ENCODE measurements at places on chromosomes 2 and 18. TPM values are rescaled to one million over a fixed set of nuclear protein-coding genes. Genes with fewer than 3 reads are reported as not detected.

DNA sequence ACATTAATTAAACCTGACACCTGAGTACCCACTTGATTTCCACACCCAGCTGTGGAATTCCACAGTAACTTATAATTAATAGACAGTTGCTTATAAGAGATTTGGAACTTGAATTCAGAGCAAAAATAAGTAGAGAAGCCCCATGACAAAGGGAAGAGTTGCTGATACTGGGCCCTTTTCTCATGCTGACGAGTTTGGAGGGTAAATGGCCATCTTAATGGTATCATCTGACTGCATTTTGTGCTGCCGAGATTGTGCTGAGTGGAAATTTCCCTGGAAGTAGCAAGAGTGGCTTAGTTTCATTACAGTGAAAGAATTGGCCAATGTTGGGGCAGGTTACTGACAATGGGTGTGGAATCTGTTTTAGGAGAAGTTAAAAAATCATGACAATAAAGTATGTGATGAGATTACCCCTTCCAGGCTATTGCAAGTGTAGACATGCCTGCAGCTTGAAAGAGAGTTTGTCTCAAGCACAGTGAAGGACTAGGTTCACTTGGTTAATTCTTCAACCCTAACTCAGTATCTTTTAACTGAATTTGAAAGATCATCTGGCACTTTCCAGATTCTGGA, 49.9 kb downstream of the VSNL1 start:
- H3K36me3 ChIP-seq, result no peaks in the 10 kb centered on the region
- H3K27ac ChIP-seq, result no peak overlapping the region
- no peaks in the 10 kb centered on the region for H3K4me1 ChIP-seq
- H3K4me3 ChIP-seq, result no peak overlapping the region
- no peak for DNase-seq

GRCh38 chr2:42572297-42573081, 4.1 kb downstream of the MTA3 start:
- H3K27ac ChIP-seq, result no peak overlapping the region
- no peak overlapping the region for H3K4me3 ChIP-seq
- H3K36me3 ChIP-seq, result no peaks in the 10 kb centered on the region
- H3K27me3 ChIP-seq, result no peaks in the 10 kb centered on the region

GRCh38 chr2:44886414-44886813, 55.1 kb upstream of the SIX3 start:
- H3K4me1 ChIP-seq, result no peaks in the 10 kb centered on the region
- no peak for DNase-seq
- H3K27ac ChIP-seq, result no peak overlapping the region
- H3K36me3 ChIP-seq, result no peaks in the 10 kb centered on the region
- H3K27me3 ChIP-seq, result peaks cover 16% of the 10 kb centered on the region

DNA sequence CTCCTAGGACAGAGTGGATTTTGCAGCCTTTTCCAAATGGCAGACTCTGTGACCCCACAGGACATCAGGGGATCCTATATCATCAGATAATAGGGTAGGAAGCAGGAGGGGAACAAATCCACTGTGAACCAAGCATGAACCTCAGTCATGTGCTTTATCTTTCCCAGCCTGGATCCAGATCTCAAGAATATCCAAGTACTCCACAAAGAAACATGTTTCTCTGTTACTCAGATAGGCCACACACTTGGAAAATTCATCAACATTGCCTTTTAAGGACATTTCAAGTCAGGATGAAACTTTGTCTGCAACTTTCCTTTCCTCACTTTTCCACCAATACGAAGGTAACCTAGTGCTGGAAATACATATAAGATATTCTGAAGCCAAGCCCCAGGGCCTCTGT, 85.8 kb downstream of the RDH14 start:
- no peak for DNase-seq
- H3K27me3 ChIP-seq, result peaks cover 33% of the 10 kb centered on the region
- H3K4me3 ChIP-seq, result no peak overlapping the region
- no peaks in the 10 kb centered on the region for H3K4me1 ChIP-seq
- no peaks in the 10 kb centered on the region for H3K36me3 ChIP-seq
- H3K27ac ChIP-seq, result no peak overlapping the region

- no peak overlapping the region for H3K27ac ChIP-seq
- no peak overlapping the region for H3K4me3 ChIP-seq
- no peaks in the 10 kb centered on the region for H3K4me1 ChIP-seq
- no peaks in the 10 kb centered on the region for H3K36me3 ChIP-seq
These were observed 491.3 kb upstream of the DCC start for GRCh38 chr18:51848702-51849101.

DNA sequence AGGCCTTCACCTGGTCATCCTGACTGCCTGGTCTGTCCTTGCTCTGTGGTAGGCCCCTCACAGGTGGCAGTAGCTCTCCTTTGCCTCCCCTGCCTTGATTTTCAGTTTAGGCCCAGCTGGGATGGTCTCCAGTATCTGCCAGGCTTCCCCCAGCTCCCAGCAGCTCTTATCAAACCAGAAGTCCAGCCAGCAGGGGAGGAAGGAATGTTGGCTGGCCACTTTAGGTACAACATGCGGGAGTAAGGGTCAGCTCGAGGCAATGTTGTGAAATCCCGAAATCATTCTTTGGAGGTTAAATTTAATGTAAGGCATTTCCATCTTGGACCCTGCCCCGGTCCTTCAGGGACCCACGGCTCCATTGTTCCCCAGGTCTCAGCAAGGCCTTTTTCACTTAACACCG, 16.8 kb downstream of the ATP6V1C2 start:
- no peaks in the 10 kb centered on the region for H3K4me1 ChIP-seq
- no peaks in the 10 kb centered on the region for H3K36me3 ChIP-seq
- peaks cover 14% of the 10 kb centered on the region for H3K27me3 ChIP-seq
- no peak overlapping the region for H3K4me3 ChIP-seq

Gene LRP1B
- total RNA-seq, result not detected

DNA sequence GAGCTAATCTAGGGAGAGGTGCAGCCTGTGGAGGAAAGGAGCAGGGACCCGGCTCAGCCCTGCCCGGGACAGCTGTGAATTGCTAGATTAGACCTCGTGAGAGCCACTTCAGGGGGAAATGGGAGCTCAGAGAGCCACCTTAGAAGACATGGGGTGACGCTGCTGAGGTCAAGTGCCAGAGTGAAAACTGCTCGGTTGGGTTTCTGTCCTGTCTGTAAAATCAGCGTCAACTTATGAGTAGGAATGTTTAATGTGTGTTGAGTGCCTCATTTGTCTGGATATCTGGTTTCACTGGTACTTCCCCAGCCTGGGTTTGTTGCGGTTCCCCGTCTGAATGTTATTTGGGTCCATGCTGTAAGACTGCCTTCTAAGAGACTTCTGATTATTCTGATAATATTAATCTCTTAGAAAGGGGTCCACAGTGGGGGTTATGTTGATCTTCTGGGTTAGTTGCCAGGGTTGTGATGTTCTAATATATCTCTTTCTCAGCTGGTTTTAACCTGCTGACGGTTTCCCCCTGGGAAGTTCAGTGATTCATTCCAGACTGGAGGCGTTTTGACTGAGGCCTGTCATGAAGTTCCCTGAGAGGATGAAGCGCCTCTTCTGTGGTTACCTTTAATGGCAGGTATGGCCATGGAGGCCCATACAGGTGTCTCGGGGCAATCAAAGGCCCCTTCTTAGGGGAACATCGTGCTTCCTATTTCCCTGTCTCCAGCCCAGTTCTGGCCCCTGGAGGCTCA, 175.9 kb downstream of the SH3RF3 start:
- no peak overlapping the region for H3K4me3 ChIP-seq
- H3K27me3 ChIP-seq, result no peaks in the 10 kb centered on the region
- DNase-seq, result no peak
- no peaks in the 10 kb centered on the region for H3K36me3 ChIP-seq
- H3K27ac ChIP-seq, result no peak overlapping the region

DNA sequence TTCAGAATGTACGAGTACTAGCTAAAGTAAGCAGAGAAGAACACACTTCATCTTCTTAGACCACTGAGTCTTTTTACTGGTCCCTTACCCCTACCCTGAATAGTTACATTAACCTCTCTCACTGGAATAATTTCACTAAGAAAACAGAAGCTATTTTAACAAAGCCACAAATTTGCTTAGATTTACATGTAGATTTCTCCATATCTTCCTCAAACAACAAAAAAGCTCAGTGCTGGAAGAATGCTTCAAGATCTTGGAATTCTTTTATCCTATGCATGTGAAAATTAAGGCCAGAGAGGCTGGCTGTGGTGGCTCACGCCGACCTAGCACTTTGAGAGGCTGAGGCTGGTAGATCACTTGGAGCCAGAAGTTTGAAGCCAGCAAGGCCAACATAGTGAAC, 35.2 kb downstream of the MOGAT1 start:
- H3K4me3 ChIP-seq, result no peak overlapping the region
- H3K36me3 ChIP-seq, result no peaks in the 10 kb centered on the region
- no peak for DNase-seq
- H3K4me1 ChIP-seq, result peaks cover 10% of the 10 kb centered on the region

GRCh38 chr2:44459739-44460138, 98.0 kb downstream of the CAMKMT start:
- no peaks in the 10 kb centered on the region for H3K4me1 ChIP-seq
- H3K4me3 ChIP-seq, result no peak overlapping the region
- H3K27ac ChIP-seq, result no peak overlapping the region
- peaks cover 19% of the 10 kb centered on the region for H3K36me3 ChIP-seq

DNA sequence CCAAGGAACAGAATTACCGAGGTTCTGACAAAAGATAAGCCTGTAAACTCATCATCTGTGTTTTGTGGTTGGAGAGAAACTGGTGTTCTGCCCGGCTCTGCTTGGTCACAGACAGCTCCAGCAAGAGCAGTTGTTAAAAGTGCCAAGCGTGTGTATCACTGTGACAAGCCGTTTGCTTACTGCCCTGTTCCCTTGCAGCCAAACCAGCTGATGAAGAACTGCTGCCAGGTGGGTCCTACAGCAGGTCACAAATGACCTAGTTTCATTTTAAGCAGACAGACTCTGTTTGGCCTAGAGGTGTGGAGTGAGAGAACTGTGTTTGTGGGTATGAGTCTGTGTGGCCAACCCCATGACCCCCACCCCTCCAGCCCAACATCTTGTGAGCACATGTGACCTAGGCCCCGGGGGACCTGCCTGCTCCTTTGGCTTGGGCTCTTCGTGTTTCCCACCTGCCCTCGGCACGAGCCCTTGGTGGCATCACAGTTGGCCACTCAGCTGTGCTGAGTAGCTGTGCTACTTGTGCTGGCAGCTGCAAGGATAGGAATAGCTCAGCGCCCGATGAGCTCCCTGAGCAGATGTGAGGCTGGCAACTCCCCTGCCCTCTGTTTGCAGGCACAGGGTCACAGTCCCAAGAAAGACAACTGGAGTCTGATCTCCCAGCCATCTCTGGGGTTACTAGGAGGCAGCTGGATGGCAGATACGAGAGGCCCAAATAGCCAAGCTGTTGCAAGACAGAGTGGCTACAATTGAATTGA, 9.7 kb downstream of the OXER1 start:
- H3K27me3 ChIP-seq, result no peaks in the 10 kb centered on the region
- H3K4me3 ChIP-seq, result no peak overlapping the region
- H3K27ac ChIP-seq, result no peak overlapping the region
- no peaks in the 10 kb centered on the region for H3K36me3 ChIP-seq

GRCh38 chr2:130845505-130846085, 8.9 kb downstream of the ARHGEF4 start:
- H3K27me3 ChIP-seq, result peaks cover 5% of the 10 kb centered on the region
- H3K36me3 ChIP-seq, result no peaks in the 10 kb centered on the region
- H3K27ac ChIP-seq, result no peak overlapping the region
- no peak for DNase-seq
- no peak overlapping the region for H3K4me3 ChIP-seq

Gene EFR3B
- 0.98 TPM for total RNA-seq

DNA sequence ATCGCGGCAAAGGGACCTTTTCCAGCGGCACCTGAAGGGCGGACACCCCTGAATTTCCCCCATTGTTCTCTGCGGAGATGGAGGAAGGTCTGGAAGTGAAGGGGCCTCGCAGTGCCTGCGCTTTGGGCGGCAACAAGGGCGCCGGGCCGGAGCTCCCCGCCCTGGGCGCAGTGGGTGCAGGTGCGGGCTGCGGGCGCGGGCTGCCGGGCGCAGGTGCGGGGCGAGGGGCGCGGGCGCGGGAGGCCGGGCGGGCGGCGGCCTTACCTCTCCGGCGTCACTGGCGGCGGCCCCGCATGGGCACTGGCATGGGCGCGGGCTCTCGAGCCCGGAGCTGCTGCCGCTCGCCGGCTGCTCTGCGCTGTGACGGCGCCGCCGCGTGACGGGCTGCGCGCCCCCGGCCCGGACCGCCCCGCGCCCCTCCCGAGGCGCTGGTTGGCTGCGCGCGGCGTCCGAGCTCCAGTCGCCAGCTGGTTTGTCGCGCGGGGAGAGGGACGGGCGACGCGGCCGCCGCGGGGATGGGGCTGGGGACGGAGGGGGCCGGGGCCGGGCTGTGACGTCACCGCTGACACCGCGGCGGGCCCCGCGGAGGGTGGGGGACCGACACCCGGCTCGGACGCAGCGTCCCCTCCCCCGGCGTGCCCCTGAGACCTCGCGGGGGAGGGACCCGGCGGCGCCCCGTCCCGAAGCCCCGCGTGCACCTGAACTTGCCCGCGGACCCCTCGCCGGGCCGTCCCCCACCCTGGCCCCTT, at the start of gene KIF1A:
KIF1A (minus strand) TSS at position 362 of the 749 bp plus-strand sequence. CDS start 22,467 bp downstream, outside the sequence.
- DNase-seq, result no peak
- no peaks in the 10 kb centered on the region for H3K36me3 ChIP-seq
- H3K27me3 ChIP-seq, result peaks cover 38% of the 10 kb centered on the region
- H3K4me1 ChIP-seq, result peaks cover 3% of the 10 kb centered on the region
- no peak within 1 kb of the TSS for H3K4me3 ChIP-seq

DNA sequence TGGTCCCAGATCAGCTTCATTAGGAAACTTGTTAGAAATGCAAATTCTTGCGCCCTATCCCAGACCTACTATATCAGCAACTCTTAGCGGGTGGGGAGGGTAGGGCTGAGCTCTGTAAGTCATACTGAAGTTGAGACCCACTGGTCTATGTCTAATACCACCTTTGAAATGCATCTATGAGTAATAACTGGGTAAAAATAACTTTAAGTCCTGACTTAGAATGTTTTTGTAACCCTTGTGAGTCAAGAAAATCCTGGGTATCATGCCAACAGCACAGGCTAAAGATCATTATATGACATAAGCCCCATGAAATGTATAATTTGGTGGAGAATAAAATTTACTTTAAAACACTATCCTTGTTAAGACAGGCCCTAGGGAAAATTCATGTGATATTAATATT, 41.4 kb downstream of the PRKD3 start:
- no peaks in the 10 kb centered on the region for H3K4me1 ChIP-seq
- no peak overlapping the region for H3K4me3 ChIP-seq
- DNase-seq, result no peak
- H3K27ac ChIP-seq, result no peak overlapping the region
- H3K36me3 ChIP-seq, result peaks cover 16% of the 10 kb centered on the region

Gene TTLL4
- 66.3 TPM for total RNA-seq

Gene LYPD6
- total RNA-seq, result not detected

All from natural killer cell treated with Interleukin-12 subunit alpha and Interleukin-12 subunit beta and Interleukin-15 and Interleukin-18, amount 100 ng/mL, for 72 hours (primary cell).